CMK (cell line): ENCODE measurements at places on chromosomes 6 and 20.

GRCh38 chr6:104887350-104887749 is 27.6 kb upstream of the HACE1 start:
- DNase-seq = no peak

DNA sequence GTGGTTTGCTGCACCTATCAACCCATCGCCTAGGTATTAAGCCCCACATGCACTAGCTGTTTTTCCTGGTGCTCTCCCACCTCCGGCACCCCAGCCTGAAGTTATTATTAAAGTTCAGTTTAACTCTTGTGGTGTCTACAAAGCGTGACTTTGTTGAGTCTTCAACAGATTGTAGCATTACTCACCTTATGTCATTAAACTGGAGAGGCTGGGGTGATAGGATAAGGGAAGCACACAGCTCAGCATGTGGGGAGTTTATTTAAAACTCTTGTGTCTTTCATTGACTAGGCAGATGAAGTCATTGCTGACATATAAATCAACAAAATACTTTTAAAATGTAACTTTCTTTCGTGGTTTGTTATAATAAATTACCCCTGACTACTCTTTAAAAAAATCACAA is 84.7 kb upstream of the GCM1 start:
- no peak for DNase-seq

- DNase-seq = no peak
Observed at GRCh38 chr6:136795386-136795785, 3.1 kb upstream of the MAP3K5 start.

DNA sequence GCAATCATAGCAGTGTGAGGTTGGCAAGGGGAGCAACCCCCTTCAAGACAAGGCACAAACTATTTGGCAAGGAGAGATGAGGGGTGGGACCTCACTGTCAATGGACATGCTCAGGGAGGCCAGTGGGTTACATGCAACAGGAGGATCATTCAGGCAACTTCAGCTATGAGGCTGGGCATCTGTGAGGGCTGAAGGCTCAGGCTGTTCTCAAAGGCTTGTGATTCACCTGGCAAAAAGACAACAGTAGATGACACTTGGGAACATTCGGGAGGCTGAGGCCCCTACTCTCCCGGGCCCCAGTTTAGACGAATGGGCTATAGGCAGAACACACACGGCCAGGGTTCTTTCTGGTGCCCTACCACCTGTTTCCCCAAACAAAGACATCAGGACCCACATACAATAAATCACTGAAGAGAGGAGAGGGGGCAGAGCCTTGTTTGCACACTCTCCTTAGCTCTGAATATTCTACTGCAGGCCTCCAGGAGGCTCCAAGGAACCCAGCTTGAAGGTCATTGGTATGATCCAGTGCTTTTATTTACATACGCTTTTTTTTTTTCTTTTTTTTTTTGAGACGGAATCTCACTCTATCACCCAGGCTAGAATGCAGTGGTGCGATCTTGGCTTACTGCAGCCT is 7.9 kb downstream of the TUBB start:
- no peak for DNase-seq

DNA sequence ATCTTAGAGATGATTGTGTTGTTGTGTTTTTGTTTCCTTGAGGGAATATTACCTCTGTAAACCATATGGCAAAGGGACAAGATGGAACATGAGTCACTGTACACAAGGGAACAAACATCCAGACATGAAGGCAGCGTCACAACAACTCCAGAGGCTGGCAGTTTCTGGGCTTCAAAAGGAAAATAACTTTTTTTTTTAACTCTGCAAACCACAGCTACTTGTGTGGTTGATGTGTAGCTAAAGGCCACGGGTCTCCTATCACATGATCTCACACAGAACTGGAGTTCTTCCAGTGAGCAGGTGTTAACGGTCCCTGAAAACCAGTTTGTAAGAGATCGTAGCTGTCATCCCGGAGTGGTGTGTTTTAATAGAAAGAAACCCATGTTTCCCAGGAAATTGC is 33.2 kb upstream of the HBS1L start:
- no peak for DNase-seq

GRCh38 chr20:653590-654416 is 803 bp upstream of the SRXN1 start:
- DNase-seq = no peak

DNA sequence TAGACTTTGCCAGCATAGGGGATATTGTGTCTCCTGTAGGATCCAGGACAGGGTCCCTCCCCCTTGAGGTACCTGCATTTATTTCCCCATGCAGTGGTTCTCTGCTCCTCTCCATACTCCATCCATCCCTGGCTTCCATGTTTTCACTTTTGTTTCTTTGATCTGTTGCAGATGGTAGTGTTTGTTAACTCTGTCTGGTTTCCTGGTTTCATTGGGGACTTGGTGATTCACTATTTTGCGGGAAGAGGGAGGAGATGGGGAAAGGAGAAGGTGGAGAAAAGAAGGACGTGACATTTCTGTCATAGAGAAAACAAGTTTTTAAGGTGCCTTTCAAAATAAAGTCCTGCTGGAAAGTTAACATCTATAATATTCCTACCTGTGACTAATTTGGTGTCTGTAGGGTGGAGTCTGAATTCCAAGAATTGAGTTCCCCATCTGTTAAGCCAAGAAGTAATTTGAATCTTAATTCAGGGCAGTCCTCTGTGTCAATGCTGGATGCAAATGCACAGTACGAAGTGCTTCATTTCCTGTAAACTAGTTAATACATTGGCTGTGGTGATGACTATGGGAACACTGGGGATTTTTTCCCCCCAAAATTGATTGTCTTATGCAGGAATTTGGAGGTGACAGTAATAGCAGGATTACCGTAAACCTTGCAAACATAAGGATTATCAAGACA is 6.9 kb upstream of the RNF144B start:
- DNase-seq = no peak

- no peak for DNase-seq
Observed at GRCh38 chr20:19909725-19910124, 107.4 kb upstream of the NAA20 start.

- no peak for DNase-seq
Observed at GRCh38 chr6:26051665-26052310, 35.4 kb upstream of the HFE start.
